ENCODE measurements at places on chromosomes 6 and 20.

GRCh38 chr6:55445648-55446204 lies 118.5 kb downstream of the GFRAL start:
- DNase-seq, result peak; percentile 15

- DNase-seq, result peak; percentile 96
Observed at GRCh38 chr6:169253337-169254238, at the start of gene THBS2. TSS of gene THBS2 (minus strand) at chr6:169253846. CDS start at chr6:169250784, 3,062 bp downstream.

DNA sequence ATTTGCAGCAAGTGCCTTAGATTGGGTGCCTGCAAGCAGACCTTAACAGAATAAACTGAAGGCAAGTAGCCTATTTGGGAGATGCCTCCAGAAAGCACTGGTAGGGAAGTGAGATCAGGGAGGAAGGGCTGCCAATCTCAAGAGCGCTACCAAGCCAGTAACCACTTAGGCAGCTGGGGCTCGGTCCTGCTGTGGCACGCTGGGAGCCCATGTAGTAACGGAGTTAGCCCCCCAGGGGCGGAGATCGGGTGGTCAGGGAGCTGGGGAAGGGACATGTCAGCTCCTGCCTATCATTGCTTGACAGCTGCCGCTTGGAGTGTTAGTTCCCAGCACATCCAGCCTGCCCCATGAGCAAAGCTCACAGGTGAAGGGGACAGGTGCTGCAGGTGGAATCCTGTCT lies 127.0 kb downstream of the CEBPB start:
- DNase-seq, result no peak

- no peak for DNase-seq
Observed at GRCh38 chr20:20181322-20181721, 129.0 kb downstream of the CFAP61 start.

- DNase-seq, result no peak
Observed at GRCh38 chr20:46270977-46271744, 37.1 kb downstream of the CDH22 start.

GRCh38 chr6:26427451-26427809 lies 12.9 kb upstream of the BTN3A3 start:
- DNase-seq, result no peak

GRCh38 chr20:46826343-46826984 lies 68.2 kb upstream of the EYA2 start:
- peak; percentile 87 for DNase-seq
